Activated T-cell treated with anti-CD3 and anti-CD28 coated beads, Interleukin-2, amount 50 U/mL, for 72 hours (primary cell): ENCODE measurements at places on chromosomes 1 and 21. TPM values are rescaled to one million over a fixed set of nuclear protein-coding genes. Genes with fewer than 3 reads are reported as not detected.

GRCh38 chr1:197355248-197355995 lies 87.4 kb downstream of the CRB1 start:
- no peak overlapping the region for H3K27ac ChIP-seq
- no peaks in the 10 kb centered on the region for H3K27me3 ChIP-seq
- H3K4me3 ChIP-seq = no peak overlapping the region
- DNase-seq = no peak
- no peaks in the 10 kb centered on the region for H3K4me1 ChIP-seq
- H3K36me3 ChIP-seq = no peaks in the 10 kb centered on the region

GRCh38 chr1:155202198-155202597 lies 5.5 kb downstream of the THBS3 start:
- peaks cover 11% of the 10 kb centered on the region for H3K4me1 ChIP-seq
- DNase-seq = no peak
- H3K27me3 ChIP-seq = no peaks in the 10 kb centered on the region
- no peak overlapping the region for H3K4me3 ChIP-seq

DNA sequence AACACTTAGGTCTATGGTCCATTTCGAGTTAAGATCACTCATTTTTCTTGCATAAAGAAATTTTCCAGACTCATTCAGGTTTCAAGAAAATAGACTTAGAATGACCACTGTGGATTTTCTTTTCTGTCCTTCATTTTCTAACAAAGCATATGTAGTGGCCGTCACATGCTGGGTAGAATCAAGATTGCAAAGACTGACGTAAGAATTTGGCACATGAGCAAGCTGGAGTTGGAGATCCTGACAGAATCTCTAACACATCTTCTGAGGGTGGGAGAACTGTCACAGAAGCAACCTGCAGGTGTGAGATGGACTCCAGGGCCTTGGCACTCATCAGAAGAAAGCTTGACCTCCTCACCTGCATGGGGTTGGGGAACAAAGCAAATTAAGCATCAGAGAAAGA lies 28.6 kb downstream of the KIF26B start:
- H3K27ac ChIP-seq = no peak overlapping the region
- H3K4me3 ChIP-seq = no peak overlapping the region
- no peak for DNase-seq

Gene RASAL2
- total RNA-seq = 0.02 TPM

DNA sequence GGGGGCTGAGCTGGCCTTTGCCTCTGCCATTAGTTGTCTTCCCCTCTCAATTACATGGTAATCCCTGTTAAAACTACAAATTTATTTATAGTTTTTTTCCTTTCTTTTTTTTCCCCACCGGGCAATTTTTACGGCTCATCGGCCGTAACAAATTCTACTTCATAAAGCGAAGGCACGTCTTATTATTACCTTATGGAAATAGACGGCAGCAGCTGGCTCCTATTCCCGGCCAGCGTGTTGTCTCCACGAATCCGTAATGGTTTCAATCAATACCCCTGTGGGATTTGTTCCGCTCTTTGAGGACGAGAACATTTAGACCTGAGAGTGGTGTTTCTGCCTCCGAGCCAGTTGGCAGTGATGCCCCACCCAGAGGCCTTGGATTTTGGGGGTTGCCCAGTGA lies 52.4 kb upstream of the IGSF21 start:
- H3K4me1 ChIP-seq = no peaks in the 10 kb centered on the region
- DNase-seq = no peak
- H3K36me3 ChIP-seq = no peaks in the 10 kb centered on the region
- no peak overlapping the region for H3K27ac ChIP-seq
- H3K27me3 ChIP-seq = no peaks in the 10 kb centered on the region
- H3K4me3 ChIP-seq = no peak overlapping the region

Gene PLA2G2F
- total RNA-seq = not detected

DNA sequence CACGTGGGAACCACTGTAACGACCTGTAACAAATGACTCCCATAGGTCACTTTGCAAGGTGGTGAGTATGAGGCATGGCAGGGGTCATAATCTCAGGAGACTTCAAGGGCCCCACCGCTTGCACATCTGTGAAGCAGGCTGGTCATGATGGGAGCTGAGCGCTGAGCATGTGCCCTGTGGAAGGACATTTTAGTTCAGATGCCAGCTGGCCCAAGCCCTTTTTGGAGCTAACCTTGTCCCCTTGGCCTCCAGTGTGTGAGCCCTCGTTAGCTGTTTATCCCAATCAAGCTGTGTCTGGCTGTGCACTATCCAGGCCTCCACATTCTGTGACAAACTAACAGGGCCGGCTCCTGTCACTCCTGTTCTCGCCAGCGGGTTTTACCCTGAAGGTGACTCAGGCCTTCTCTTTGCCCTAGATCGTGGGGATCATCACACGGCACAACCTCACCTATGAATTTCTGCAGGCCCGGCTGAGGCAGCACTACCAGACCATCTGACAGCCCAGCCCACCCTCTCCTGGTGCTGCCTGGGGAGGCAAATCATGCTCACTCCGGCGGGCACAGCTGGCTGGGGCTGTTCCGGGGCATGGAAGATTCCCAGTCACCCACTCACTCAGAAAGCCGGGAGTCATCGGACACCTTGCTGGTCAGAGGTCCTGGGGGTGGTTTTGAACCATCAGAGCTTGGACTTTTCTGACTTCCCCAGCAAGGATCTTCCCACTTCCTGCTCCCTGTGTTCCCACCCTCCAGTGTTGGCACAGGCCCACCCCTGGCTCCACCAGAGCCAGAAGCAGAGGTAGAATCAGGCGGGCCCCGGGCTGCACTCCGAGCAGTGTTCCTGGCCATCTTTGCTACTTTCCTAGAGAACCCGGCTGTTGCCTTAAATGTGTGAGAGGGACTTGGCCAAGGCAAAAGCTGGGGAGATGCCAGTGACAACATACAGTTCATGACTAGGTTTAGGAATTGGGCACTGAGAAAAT lies 7.6 kb downstream of the NPPA start:
- H3K27ac ChIP-seq = no peak overlapping the region
- H3K36me3 ChIP-seq = no peaks in the 10 kb centered on the region
- no peaks in the 10 kb centered on the region for H3K4me1 ChIP-seq
- H3K27me3 ChIP-seq = no peaks in the 10 kb centered on the region
- no peak for DNase-seq
- H3K4me3 ChIP-seq = no peak overlapping the region
